ENCODE measurements at places on chromosomes 12 and 14.
A peak's percentile ranks its signal among the peaks of the same experiment; 100 is the strongest.

DNA sequence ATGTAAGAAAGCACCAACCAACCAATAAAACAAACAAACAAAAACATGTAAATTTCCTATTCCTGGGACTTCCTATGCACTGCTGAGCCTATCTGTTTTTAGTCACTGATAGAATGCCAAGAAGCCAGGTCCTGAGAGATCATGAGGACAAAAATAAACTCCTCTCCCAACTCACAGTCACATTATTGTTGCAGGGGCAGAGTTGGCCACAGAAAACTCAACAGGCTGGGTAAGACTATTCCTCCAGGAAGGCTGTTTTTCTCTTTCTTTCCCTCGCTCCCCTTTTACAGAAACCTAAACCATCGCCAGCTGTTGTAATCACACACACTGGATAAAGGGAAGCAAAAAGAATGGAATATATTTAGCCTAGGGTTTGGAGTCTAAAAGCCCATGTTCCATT is 55.8 kb upstream of the METAP2 start:
- no peaks in the 10 kb centered on the region for H3K4me1 ChIP-seq
- H3K36me3 ChIP-seq: no peaks in the 10 kb centered on the region
- no peak overlapping the region for H3K27ac ChIP-seq
- no peaks in the 10 kb centered on the region for H3K27me3 ChIP-seq

DNA sequence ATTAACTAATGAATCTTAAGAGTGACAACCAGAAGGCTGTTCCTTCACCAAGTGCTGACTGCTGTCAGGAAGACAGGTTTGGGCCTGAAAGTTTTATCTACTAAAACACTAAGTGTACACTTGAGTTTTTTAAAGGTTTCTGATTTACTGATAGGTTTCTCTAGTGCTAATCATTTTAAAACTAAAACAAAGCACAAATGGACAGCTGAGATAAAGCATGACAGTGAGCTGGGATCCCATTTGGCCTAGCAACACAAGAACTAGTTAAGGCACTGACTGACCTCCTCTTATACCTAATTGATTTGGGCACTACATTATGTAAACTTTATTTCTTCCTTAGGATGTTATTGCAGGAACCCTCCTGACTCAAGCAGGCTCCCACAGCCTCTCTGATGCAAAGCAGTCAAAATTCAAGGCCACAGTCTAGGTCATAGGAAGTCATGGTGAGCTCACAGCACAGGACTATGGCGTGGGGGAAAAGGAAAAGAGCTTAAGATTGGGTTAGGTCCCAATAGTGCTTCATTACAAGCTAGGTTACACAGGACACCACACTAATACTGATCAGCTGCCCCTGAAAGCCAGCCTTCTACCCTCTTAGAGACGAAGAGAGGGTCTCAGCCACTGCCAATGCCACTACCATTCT is 3.5 kb downstream of the STXBP6 start:
- no peaks in the 10 kb centered on the region for H3K36me3 ChIP-seq
- H3K27ac ChIP-seq: no peak overlapping the region
- peaks cover 21% of the 10 kb centered on the region for H3K27me3 ChIP-seq
- no peaks in the 10 kb centered on the region for H3K4me1 ChIP-seq
- no peak for DNase-seq
- H3K4me3 ChIP-seq: no peak overlapping the region

DNA sequence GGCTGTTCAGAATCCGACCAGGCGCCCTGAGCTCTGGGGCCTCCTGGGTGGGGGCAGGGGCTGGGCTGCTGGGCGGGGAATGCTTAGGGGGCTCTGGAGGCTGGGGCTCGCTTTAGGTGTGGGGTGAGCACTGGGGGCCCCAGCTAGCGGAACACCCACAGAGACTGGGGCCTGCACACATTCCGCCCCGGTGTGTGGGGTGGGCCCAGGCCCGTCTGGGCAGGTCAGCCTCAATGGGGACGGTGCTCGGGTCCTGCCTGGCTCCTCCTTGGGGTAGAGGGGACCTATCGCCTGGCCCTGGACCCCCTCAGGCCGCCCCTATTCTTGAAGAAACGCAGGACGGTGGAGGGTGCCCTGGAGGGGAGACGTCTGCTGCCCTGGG is 364.8 kb downstream of the TMEM121 start:
- no peak for DNase-seq
- no peaks in the 10 kb centered on the region for H3K4me1 ChIP-seq
- no peak overlapping the region for H3K4me3 ChIP-seq
- no peak overlapping the region for H3K27ac ChIP-seq

DNA sequence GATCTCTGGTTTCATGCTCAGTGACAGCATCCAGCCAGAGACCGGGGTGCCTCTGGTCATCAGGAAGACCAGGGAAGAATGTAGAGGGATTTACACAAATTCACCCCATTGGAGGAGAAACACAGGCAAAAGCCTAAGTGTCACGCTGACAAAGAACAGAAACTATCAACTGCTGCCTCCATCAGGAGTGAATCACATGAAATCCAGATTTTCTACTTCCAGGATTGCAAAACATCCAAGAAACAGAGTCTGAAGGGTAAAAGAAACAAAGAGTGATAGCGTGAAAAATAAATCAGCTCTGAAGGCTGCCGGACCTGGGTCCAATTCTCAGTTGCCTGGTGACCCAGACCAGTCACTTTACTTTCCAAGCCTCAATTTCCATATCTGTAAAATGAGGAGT is 136.1 kb upstream of the MAP1LC3B2 start:
- DNase-seq: no peak
- peaks cover 6% of the 10 kb centered on the region for H3K36me3 ChIP-seq
- no peaks in the 10 kb centered on the region for H3K27me3 ChIP-seq
- no peak overlapping the region for H3K4me3 ChIP-seq
- H3K4me1 ChIP-seq: peaks cover 2% of the 10 kb centered on the region

GRCh38 chr12:110271015-110271414 is 10.0 kb upstream of the ATP2A2 start:
- no peak for DNase-seq
- no peaks in the 10 kb centered on the region for H3K36me3 ChIP-seq
- H3K27me3 ChIP-seq: no peaks in the 10 kb centered on the region
- H3K27ac ChIP-seq: no peak overlapping the region

DNA sequence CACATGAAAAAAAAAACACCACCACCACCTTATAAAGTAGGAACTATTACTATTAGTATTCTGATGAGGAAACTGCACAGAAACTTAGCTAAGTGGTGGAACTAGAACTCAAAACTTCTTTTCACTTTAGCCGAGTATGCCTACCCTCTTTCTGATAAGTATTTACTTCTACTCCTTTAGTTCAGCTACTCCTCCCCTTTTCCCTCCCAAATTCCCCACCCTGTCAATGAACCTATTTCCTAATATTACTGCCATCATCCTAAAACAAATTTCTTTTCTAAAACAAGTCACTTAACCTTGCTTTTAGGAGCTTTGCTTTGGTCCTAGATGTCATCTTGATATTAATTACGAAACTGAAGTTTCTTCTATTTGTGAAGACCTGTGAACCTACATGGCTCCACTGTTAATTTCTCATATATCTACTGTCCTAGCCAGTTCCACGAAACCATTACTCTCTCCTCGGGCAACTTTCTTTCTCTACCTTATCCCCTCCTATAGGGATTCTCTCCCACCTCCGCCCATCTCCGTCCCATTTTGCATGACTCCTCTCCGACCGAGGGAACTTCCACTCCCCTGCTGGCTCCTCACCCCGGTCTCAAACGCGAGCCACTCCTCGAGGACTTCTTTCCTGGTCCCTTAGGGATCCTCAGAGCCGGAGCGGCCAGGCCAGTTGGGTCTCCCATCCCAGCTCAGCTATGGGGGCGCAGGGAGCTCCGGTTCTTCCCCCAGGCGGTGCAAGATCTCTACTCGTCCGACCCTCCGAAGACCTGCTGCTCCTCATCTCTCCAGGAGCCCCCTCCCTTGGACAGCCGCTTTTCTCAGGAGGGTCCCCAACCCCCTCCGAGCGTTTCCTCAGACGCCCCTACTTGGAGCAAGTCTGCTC is 1.1 kb downstream of the NUMB start:
- no peaks in the 10 kb centered on the region for H3K36me3 ChIP-seq
- peak overlapping the region; percentile 98 for H3K4me3 ChIP-seq
- no peaks in the 10 kb centered on the region for H3K4me1 ChIP-seq
- H3K27me3 ChIP-seq: no peaks in the 10 kb centered on the region
- DNase-seq: peak; percentile 48

DNA sequence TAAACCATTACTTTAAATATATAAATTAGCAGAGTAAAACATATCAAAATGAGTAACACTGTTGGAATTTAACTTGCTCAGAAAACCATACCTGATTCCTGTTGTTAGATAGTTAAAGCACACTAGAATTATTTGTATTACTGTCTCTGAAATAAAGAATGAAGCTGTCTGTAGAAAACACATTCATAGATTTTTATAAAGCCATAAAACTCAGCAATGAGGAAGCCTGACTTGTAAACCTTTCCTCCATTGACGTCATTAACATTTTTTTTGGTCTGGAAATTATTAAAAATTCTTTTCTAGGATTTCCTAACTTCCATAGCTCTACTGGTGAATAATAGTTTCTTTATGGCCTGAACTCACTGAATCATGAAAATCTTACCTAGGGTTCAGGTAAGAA is 147.6 kb downstream of the BRMS1L start:
- no peaks in the 10 kb centered on the region for H3K4me1 ChIP-seq
- H3K4me3 ChIP-seq: no peak overlapping the region
- H3K27ac ChIP-seq: no peak overlapping the region
- H3K36me3 ChIP-seq: no peaks in the 10 kb centered on the region
- no peaks in the 10 kb centered on the region for H3K27me3 ChIP-seq
- no peak for DNase-seq

GRCh38 chr12:96985515-96986362 is 78.7 kb downstream of the NEDD1 start:
- H3K27ac ChIP-seq: no peak overlapping the region
- H3K27me3 ChIP-seq: no peaks in the 10 kb centered on the region
- no peaks in the 10 kb centered on the region for H3K4me1 ChIP-seq
- H3K4me3 ChIP-seq: peak overlapping the region; percentile 72
- DNase-seq: peak; percentile 84

DNA sequence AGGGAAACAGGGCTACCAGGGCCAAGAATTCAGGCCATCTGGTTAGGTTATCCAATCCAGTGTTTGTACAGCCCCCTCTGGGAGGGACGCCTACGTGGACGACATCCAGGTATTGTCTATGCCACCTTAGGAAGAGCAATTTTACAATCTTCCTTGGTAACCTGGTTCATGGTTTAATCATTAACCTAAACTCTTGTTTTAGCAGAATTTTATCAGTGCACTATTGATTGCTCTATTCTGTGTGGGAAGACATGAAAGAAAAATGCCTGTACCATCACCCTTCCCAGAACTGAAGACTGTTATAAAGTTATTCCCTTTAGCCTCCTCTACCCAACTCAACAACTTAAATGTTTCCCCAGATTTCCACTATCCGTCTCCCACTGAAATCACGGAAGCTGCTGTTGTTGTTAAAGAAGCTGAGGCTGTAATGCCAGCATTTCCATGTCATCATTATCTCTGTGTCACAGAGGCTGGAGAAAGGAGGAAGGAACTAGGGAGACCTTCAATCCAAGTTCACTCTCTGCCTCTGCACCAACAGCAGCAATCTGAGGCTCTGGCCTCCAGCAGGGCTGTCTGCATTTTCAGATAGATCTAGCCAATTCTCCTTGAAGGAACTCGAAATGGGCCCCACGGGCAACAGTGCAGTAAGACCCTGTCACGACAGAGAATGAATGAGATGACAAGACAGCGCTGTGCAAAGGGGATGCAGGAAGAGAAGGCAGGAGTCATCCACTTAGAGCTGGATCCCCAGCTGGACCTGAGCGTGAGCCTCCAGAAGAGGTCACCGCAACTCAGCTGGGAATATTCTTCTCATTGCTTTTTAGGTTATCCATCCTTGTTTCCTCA is 183.4 kb upstream of the GZMB start:
- DNase-seq: no peak
- no peak overlapping the region for H3K27ac ChIP-seq
- no peaks in the 10 kb centered on the region for H3K27me3 ChIP-seq
- no peak overlapping the region for H3K4me3 ChIP-seq
- no peaks in the 10 kb centered on the region for H3K36me3 ChIP-seq

GRCh38 chr14:37597538-37597913 is 2.1 kb downstream of the TTC6 start:
- DNase-seq: peak; percentile 71
- H3K27me3 ChIP-seq: peaks cover 87% of the 10 kb centered on the region
- no peaks in the 10 kb centered on the region for H3K36me3 ChIP-seq
- peak overlapping the region; percentile 39 for H3K4me3 ChIP-seq

DNA sequence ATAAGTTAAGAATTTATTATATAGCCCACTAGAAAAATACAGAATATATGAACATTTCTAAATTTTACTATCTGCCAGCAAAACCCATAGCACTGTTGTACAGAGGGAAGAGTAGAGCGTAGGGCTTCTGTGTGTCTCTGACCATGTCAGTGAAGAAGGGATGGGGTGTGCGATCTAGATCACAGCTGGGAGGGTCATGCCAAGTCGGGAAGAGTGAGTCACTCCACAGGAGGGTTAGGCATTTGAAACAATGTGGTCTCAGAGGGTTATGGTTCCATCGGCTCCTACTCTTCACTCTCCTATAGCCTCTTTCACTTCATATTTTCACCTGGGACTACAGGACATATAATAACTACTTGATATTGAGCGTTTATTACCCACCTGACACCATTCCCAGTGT is 185.1 kb upstream of the DDHD1 start:
- no peaks in the 10 kb centered on the region for H3K27me3 ChIP-seq
- H3K36me3 ChIP-seq: no peaks in the 10 kb centered on the region
- no peak overlapping the region for H3K27ac ChIP-seq

DNA sequence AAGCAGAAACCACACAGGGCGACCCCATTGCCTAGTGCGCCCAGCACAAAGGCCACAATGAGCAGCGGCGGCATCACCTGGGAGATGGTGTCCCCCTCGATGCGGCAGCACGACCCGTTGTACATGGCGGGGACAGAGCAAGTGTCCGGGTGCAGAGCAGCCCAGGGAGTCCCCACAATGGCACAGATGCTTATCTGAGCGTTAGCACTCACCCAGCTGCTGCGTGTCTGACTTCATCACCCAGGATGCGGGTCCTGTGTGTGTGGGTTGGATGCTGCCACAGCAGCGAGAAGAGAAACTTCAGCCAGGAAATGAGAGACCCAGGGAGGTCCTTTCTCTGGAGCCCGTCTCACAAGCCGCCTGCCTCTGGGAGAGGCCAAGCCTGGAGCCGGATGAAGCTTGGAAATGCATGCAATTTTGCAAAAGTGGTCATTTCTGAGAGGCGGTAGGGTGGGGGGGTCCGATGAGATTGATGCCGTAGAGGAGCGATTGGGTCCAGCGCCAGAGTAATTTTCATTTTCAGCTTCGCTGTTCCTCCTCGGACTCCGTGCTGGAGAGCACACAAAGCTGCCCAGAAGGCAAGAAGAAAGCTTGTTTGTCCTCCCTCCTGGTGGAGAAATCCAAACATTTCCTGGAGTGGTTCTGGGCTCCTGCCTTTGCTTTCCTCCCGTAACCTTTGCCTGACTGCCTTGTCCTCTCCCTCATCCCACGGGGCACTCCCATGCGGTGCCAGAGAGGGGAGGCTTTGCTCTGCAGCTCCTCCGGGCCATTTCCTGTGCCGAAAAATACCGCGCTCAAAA is at the start of gene HCAR1:
Gene HCAR1, minus strand, starts transcription at position 630 of the 800 bp plus-strand sequence. Its CDS starts 505 bp downstream, at position 125.
- no peaks in the 10 kb centered on the region for H3K27me3 ChIP-seq
- no peaks in the 10 kb centered on the region for H3K4me1 ChIP-seq
- DNase-seq: no peak
- no peak within 1 kb of the TSS for H3K27ac ChIP-seq

- no peak for DNase-seq
- no peaks in the 10 kb centered on the region for H3K4me1 ChIP-seq
- no peak overlapping the region for H3K27ac ChIP-seq
- H3K36me3 ChIP-seq: no peaks in the 10 kb centered on the region
- H3K27me3 ChIP-seq: no peaks in the 10 kb centered on the region
- H3K4me3 ChIP-seq: no peak overlapping the region
Observed at GRCh38 chr12:65634626-65635331, 189.5 kb upstream of the HMGA2 start.

- H3K4me3 ChIP-seq: no peak overlapping the region
- peak; percentile 53 for DNase-seq
- peaks cover 7% of the 10 kb centered on the region for H3K4me1 ChIP-seq
- no peaks in the 10 kb centered on the region for H3K36me3 ChIP-seq
Observed at GRCh38 chr12:108253540-108253939, 85.6 kb downstream of the CMKLR1 start.
